Karpas-422 (cell line): ENCODE measurements at places on chromosomes 3 and 15.

- no peak for DNase-seq
Observed at GRCh38 chr3:161153480-161153879, 48.3 kb upstream of the B3GALNT1 start.

GRCh38 chr3:167989999-167990398 lies 105.7 kb downstream of the GOLIM4 start:
- no peak for DNase-seq

GRCh38 chr3:132222868-132223538 lies 94.2 kb upstream of the ACP3 start:
- no peak for DNase-seq

GRCh38 chr3:110180733-110181132 lies 843.4 kb upstream of the DPPA4 start:
- DNase-seq, result no peak

DNA sequence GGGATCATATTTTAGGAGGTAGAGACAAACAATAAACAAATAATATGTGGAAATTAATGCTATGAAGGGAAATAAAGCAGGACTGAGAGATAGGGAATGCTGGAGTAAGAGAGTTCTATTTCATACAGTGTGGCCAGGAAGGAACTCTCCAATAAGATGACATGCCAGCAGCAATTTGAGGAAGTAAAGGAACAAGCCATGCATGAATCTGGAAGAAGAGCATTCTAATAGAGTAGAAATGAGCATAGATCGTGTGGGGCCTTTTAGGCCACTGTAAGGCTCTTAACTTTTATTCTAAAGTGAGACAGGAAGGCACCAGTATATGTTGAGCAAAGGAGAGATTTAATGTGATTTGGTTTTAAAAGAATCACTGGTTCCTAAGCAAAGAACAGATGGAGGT lies 126.3 kb downstream of the DMXL2 start:
- DNase-seq, result no peak

- DNase-seq, result no peak
Observed at GRCh38 chr3:127002195-127003174, 19.6 kb downstream of the PLXNA1 start.

- peak; percentile 87 for DNase-seq
Observed at GRCh38 chr3:73508330-73508954, 116.3 kb downstream of the PDZRN3 start.

GRCh38 chr3:116188231-116188785 lies 257.0 kb downstream of the LSAMP start:
- no peak for DNase-seq

DNA sequence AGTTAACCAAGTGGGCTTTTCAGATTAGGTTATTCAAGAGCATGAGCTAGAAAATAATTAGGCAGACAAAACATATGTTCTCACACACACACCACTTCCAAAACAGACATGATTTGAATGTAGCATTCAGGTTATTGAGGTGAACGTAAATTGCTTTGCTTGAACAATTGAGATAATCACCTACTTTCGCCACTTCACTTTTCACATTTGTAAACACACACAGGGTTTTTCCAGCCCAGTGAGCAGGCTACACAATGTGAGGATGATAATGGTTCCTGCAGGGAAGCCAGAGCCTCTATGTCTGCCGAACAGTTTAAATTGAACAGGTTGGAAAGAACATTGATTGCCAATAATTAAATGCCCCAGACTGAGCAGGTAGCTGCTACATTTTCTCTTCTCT lies 560.8 kb downstream of the OCA2 start:
- no peak for DNase-seq

GRCh38 chr3:16551342-16551976 lies 38.0 kb upstream of the RFTN1 start:
- peak; percentile 29 for DNase-seq

DNA sequence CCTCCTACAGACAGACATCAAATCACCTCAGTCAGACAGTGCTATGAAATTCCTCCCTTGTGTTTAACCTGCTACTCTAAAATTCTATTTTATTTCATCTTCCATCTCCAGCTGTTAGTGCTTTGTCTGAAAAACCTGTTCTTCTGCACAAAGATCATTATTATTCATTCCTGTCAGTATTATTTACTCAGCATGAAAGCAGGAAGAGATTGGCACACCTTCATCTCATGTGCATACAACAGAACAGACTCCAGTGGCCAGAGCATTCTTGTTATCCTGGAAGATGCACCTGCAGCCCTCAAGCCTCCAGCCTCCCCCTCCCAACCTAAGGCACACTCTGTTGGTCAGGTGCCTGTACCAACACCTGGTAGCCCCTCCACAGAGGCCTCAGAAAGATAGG lies 1.8 kb upstream of the ROPN1B start:
- DNase-seq, result no peak

- no peak for DNase-seq
Observed at GRCh38 chr3:112781599-112781998, 65.1 kb downstream of the CD200R1L start.

DNA sequence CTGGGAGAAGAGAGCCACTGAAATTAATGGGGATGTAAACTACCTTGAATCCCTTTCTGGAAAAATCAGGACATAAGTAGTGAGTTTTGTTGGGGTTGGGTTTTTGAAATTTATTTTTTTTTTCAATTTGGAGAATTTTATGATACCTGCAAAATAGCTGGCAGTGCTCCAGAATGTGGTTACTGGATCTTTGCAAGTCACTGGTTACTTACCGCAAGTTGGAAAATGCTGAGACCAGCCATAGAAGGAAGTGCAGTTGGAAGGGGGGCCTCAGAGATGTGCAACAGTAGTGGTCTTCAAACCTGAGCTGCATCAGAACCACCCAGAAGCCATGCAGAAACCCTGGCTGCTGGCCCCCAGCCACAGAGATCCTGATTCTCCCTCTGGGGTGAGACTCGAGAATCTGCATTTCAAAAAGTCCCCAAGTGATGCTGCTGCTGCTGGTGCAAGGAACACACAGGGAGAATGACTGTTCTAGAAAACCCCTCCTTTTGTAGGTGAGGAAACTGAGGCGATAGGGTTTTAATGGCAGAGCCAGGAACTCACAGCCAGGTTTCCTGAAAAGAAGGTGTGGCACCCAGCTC lies 39.7 kb downstream of the SEMA5B start:
- no peak for DNase-seq

- no peak for DNase-seq
Observed at GRCh38 chr15:35557012-35557411, 11.0 kb upstream of the DPH6 start.

DNA sequence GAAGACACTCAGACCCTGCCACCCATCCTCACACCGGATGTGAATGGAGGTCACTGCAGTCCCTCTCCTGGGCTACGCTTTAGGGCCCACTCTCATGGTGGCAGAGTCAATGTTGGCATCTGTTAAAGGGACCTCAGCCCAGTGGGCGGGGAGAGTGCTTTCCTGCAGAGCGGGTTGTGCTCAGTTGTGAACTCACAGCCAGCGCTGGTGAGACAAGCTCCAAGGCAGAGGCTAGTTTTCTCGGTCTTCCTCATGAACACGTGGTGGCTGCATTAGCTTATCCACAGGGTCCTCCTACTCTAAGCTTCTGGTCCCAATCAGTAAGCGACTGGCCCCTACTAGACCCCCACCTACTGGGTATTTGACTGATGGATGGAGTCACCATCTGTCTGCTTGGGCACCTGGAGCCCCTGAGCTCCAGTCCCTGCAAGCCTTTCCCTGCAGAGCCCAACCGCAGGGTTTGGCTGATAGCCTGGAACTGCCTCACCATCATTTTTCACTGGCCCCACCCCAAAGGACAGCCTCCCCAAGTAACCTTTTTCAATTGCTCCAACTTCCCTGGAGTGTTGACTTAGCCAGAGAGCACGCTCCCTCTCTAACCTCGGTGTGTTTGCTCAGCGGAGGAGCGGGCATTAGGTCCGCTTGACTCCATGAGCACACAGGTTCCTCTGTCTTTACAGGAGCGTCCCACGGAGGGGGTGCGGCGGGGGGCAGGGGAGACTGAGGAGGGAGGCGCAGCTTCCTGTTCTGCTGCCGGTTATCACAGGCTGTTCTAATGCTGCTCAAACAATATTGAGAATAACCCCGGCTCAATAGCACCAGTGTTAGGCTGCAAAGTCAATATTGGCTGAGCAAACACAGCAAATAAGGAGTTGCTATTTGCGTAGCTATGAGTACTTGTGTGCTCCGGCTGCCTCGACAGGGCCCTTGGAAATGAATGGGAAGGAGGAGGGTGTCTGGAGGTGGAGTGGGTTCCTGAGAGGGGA lies 141.7 kb downstream of the RPLP1 start:
- DNase-seq, result no peak

DNA sequence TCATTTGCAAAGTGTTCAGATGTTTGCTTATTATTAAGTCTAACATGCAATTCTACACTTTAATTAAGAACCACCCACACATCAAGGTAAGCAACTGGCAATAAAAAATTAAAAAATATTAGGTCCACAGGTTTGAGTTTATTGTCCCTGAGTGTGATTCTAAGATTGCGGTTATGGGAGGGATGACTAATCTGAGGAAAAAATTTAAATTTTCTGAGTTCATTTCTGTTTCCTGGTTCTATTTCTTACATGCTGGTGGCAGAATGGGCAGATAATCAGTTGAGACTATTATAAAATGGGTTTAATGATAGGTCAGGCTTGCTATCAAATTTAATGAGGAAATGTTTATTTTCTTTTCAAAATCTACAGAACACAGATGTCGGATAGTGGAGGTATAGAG lies 105.9 kb downstream of the TP63 start:
- DNase-seq, result no peak

GRCh38 chr3:42991341-42992315 lies 12.5 kb downstream of the GASK1A start:
- DNase-seq, result no peak

GRCh38 chr15:23671481-23671880 lies 15.6 kb downstream of the NDN start:
- DNase-seq, result no peak

DNA sequence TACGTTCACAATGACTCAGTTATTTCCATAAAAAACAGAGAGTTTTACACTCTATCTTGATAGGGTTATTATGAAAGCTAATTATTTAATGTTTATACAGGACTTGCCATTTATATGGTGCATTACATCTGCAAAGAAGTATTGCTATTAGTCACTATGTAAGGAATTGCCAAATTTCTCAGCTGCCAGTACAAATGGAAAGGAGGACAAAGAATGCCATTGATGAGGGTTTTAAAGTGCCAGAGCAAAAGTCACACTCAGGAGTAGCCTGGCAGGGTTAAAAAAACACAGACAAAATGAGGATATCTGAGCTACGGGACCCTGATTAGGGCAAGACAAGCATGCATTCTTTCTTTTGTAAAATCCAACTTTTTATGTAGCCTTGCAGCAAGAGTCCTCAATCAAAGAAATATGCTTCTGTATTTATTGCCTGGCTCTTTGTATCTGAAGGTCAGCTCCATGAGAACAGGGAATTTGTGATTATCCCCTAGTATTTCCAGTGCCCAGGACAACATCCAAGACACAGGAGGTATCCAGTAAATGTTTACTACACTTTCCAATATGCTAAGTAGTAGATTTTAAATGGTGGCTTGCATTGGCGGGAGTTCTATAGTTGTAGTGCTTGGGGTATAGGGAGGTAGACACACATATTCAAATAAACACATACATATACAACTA lies 1013.6 kb downstream of the ROBO1 start:
- no peak for DNase-seq

- DNase-seq, result no peak
Observed at GRCh38 chr3:150419076-150419868, 11.2 kb downstream of the TSC22D2 start.

DNA sequence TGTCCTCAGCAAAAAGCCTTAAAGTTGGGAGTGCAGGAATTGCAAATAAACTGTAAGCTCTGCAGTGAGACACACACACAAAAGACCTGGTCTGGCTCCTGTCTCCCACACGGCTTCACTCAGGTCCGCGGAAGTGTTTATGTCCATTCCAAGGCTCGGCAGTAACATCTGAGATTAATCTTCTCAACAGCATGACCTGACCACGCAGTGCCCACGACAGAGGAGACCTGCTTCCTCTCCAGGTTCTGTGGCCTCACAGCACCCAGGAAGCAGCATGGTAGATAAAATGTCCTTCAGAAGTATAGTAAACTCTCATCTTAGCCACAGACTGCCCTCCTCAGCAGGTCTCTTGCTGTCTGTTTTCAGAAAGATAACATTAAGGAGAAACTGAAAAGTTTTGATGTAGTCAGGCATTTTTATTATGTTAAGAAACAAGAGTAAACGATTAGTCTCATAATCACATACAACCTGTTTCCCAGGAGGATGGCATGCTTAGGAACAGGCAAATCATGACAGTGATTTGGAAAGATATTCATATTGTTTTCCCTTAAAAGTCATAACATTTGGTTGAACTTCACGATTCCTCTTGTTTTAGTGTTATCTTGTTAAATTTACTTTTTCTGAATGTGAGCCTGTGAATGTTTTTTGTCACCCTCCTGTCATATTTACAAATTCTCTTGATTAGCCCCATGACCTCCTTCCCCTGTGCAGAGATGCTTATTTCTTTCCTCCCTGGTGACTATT lies 34.6 kb downstream of the CD200R1L start:
- no peak for DNase-seq
